ENCODE measurements at places on chromosomes 7 and 10.

DNA sequence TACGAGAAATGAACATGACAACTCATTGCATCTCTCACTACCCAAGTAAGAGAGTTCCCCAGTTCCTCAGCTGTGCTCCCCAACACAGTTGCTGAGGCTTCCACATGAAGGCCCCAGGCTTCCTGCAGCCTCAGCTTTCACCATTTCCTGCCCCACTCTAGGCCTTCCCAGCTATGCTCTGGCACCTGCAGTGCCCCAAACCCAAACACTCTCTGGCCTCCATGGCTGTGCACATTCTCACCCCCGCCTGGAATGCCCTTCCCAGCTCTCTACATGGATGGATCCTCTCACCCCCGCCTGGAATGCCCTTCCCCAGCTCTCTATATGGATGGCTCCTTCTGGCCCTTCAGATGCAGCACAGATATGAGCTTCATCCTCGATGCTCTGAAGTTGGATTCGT is 61.3 kb downstream of the KIAA1549 start:
- DNase-seq, result no peak

DNA sequence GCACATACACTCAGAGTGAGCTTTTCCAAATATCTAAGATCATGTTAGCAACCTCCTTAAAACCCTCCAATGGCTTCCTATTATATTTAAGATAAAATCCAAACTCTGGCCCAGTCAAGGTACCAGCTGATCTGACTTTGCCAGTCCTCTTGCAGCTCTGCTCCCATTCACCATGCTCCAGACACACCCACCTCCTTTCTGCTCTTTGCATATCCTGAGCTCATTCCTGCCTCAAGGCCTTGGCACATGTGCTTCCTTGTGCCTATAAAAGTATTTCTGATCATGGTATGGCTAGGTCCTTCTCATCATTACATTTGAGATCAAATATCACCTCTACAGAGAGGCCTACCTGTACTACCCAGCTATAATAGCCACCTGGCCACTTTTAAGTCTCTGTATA is 27.5 kb downstream of the XPNPEP1 start:
- no peak for DNase-seq

DNA sequence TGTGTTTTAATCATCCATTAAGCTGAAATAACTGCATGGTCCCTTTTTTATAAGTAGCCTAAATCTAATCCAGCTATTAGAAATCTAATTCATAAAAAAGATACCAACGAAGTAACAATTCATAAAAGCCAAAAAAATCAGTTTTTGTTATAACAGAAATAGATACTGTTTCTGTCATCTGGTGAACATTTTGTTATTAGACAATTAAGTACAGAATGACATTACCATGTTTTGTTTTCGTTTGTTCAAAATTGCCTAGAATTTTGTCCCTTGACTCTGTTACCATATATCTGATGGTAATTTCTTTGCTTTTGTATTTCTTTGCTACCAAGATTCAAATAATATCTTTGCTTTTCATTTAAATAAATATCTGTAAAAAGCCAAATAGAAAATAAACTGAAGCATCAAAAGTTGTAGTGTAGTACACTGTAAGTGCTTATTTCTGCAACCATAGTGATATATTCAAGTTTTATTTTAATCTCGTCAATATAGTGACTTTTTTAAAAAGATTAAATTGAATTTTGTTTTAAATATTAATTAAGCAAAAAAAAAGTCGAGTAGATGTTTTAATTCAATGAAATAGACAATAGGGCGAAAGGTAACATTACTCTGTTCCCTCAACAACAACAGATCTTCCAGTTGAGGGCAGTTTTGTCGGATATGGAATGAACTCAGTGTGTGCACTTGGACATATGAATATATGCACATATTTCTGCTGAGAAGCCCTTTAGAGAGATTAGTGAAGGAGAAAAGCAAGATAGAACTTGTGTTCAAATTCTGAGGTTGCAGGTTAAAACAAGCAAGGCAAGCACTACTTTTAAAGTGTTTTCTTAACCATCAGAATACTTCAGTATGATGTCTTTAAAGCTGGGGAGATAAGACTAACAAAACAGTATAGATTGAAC is 7.9 kb upstream of the IGF2BP3 start:
- no peak for DNase-seq

DNA sequence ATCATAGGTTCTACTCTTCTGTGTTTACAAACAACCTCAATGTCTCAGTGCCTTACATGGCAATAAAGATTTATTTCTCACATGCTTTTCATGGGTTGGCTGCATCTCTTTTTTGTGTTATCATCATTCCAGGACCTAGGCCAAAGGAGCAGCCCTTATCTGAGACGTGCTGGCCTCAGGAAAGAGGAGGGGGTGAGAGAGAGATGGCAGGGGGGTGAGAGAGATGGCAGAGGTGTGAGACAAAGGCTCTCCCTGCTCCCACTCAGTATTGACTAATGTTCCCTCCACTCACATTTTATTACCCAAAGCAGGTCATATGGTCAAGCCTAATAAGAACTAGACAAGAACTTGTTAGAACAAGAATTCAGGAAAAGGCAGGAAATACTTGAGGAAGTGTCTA is 120.1 kb upstream of the PRR15 start:
- no peak for DNase-seq

DNA sequence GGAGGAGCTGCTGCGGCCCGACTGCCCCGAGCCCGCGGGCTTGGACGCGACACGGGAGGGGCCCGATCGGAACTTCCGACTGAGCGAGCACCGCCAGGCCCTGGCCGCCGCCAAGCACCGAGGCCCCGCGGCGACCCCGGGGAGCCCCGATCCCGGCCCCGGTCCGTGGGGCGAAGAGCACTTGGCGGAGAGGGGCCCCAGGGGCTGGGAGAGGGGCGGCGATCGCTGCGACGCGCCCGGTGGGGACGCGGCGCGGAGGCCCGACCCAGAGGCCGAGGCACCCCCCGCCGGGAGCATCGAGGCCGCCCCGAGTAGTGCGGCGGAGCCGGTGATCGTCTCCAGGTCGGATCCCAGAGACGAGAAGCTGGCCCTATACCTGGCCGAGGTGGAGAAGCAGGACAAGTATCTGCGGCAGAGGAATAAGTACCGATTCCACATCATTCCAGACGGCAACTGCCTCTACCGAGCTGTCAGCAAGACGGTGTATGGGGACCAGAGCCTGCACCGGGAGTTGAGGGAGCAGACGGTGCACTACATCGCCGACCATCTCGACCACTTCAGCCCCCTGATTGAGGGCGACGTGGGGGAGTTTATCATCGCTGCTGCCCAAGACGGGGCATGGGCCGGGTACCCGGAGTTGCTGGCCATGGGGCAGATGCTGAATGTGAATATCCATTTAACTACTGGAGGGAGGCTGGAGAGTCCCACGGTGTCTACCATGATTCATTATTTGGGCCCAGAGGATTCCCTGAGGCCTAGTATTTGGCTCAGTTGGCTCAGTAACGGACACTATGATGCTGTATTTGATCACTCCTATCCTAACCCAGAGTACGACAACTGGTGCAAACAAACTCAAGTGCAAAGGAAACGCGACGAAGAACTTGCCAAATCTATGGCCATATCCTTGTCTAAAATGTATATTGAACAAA is 1.4 kb downstream of the OTUD1 start:
- DNase-seq, result peak; percentile 42

DNA sequence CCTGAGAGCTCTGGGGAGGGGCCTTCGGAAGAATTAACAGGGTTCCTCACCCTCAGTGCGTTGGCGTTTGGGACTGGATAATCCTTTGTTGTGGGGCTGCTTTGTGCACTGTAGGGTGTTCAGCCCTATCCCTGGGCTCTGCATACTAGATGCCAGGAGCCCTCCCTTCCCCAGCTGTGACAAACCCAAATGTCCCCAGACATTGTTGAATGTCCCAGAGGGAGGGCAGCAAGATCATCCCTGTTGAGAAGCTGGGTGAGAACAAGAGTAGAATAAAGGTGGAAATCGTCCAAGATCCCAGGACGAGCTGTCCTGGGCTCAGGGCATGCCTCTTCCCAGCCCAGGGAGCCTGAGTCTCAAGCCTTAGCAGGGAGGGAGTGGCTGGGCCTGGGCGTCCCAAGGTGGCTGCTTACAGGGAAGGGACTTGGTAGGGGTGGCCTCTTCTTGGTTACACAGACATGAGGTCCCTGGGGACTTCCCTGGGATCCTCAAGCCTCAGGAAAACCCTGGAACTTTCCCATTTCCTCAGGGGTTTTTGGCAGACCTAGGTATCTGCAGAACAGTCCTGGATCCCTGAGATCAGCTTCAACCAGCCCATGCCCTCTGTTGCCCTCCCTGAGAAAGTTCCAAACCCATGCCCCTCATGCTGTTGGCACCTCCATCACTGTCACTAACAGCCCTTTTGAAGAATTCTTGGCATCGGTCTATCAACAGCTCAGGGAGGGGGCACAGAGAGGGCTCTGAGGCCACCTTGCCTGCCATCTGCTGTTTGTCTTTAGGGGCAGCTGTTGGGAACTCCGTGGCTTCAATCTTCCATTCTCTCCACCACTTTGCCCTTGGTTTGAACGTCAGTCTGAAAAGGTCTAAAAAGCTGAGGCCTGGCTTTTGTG is 53.7 kb downstream of the GOLGA7B start:
- no peak for DNase-seq

All from left hindlimb (tissue), 1 donor.